ENCODE measurements at places on chromosomes 7 and 10.

DNA sequence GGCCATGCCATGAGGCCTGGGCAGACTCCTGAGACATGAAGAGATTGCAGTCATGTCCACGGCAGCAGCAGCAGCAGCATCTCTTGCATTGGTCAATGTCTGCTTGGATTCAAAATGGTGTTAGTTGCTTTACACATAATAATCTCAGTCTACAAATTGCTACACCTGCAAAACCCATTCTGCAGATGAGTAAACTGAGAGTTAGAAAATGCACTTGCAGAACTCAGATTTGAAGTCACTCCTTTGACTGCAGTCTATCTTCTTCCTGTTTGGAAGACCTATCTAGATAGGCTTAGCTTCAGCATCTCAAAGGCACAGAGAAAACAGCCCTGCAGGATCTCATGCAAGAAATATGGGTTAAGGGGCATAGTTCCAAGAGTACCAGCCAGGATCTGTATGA, 350.3 kb downstream of the TNS3 start:
- no peak for DNase-seq

GRCh38 chr10:74453169-74453568, 302.1 kb downstream of the ADK start:
- DNase-seq, result no peak

DNA sequence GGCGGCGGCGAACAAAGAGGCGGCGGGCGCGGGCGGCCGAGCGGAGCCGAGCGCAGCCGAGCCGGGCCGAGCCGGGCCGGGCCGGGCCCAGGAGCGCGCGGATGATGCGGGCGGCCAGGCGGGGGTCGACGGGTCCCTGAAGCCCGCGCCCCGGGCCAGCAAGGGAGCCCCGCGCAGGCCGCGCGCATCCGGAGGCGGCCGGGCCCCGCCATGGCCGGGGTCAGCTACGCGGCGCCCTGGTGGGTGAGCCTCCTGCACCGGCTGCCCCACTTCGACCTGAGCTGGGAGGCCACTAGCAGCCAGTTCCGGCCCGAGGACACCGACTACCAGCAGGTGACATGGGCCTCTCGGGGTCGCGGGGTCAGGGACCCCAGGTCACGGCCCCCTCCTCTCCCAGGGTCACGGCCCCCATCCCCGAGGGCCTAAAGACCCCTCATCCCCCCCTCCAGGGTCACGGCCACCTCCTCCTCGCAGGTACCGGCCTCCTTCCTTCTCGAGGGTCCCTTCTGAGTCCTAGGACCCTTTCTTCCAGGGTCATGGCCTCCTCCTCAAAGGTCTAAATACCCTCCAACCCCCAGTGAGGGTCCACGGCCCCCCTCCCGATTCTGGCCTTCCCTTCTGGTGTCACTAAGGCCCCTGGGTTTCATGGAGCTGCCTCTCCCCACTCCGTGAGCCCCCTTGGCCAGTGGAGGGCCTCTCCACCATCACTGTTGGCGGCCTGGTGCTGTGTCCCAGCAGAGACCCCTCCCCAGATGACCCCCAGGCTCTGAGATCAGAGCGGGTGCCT, at the start of gene TTYH3:
Gene TTYH3 (plus strand): TSS at position 41 of the 787 bp plus-strand sequence. CDS start 170 bp downstream, at position 211.
- DNase-seq, result no peak

DNA sequence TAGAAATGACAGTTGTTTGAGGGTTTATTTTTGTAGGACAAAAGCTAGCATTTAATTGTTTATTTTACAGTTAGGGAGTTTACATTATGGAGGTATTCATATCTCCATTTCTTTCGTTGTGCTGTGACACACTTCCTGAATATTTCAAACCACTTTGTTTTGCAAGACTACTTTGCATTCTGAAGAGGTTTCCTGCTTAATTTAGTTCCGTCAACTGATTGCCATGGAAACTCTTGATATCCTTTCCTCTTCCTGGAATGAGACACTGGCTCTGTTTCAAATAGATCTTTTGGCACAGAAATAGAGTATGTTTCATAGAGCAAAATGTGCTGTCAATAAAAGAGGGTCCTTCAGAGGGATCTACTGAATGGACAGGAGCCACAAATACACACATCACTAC, 159.5 kb upstream of the AGR3 start:
- DNase-seq, result no peak

- no peak for DNase-seq
Measured at GRCh38 chr10:131142517-131143380, 168.8 kb downstream of the TCERG1L start.
